Stimulated activated CD8-positive, alpha-beta memory T cell treated with anti-CD3 and anti-CD28 coated beads, Interleukin-15, amount 100 ng/mL, for 48 hours (primary cell): ENCODE measurements at places on chromosomes 1 and 21.
A peak's percentile ranks its signal among the peaks of the same experiment; 100 is the strongest.

DNA sequence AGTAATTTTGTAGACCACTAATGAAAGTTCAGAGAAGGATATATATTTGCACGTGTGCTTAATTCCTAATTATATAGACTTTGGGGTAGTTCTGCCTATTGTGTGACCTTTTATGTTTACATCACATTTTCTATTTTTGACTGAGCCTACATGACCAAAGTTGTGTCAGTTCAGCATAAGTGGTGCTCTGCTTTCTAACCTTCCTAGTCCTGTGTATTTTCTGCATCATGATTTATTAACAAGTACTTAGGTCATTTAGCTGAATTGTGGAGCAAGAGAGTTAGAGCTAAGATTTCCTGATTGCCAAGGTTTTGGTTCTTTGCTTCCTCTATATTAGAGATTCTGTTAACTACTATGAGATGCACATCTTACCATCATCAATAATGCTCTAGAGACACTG lies 176.0 kb downstream of the C1orf21 start:
- DNase-seq, result no peak

GRCh38 chr1:199857108-199857507 lies 170.4 kb upstream of the NR5A2 start:
- DNase-seq, result no peak

DNA sequence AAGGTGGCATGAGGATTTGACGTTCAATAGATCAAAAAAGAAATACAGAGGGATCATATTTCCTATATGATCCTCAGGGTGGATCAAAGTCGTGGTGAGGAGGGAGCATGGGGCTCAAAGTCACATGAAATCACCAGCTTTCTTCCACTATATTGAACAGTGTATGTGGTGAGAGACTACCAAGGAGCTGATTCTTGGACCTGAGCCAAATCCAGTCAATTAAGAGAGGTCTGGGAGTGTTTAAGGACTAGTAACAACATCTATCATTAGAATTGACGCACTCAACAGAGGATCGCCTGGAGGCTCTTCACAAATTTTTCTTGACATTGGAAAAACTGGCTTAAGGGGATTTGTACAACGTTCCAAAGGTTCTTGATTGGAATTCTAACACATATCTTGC lies 267.7 kb upstream of the PROX1 start:
- no peak for DNase-seq

DNA sequence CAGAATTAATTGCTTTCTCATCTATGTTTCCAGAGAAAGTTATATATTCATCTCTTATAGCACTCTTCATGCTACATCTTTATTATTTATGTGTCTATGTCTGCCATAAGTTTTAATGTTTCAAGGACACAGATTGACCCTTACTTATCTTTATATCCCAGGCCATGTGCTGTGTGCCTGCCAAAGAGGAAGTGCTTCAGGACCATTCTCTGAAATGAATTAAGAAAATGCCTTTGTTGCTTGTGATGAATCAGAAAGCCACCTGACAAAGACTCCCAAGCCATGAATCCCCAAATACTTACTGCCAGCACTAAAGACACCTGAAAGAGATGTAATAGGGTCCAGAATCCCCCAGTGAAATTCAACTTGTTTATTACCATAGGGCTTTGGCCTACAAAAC lies 342.1 kb upstream of the C1orf87 start:
- no peak for DNase-seq

DNA sequence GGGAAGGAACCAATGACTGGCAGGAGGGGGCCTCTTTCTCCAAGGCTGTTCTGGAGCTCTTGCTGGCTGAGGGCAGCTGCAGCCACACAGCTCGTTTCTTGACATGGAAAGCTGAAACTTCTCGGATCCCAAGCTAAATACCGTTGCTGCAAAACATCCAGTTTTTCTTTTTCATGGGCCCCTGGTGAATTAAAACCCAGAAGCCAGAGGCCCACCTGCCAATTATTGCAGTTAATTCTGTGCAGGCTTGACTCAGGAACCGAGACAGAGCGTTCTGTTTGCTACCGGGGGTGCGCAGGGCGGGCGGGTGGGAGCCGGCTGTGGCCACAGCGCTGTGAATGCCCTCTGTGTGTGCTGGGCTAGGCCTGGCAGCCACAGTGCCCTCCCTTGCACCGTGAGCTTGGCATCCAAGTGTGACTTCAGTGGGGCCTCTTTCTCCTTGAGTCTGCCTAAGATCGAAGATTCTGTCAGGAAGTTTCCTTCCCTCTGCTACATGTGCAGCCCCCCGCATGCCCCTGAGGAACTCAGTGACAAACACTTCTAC lies 19.9 kb upstream of the KCNE2 start:
- DNase-seq, result no peak

- DNase-seq, result no peak
Observed at GRCh38 chr1:40838045-40838979, 23.9 kb downstream of the CITED4 start.

- DNase-seq, result no peak
Observed at GRCh38 chr1:198246337-198246736, 89.5 kb downstream of the NEK7 start.

- DNase-seq, result peak; percentile 27
Observed at GRCh38 chr21:42145569-42146272, 73.2 kb upstream of the ABCG1 start.

GRCh38 chr1:24857507-24858133 lies 72.5 kb downstream of the RUNX3 start:
- no peak for DNase-seq

DNA sequence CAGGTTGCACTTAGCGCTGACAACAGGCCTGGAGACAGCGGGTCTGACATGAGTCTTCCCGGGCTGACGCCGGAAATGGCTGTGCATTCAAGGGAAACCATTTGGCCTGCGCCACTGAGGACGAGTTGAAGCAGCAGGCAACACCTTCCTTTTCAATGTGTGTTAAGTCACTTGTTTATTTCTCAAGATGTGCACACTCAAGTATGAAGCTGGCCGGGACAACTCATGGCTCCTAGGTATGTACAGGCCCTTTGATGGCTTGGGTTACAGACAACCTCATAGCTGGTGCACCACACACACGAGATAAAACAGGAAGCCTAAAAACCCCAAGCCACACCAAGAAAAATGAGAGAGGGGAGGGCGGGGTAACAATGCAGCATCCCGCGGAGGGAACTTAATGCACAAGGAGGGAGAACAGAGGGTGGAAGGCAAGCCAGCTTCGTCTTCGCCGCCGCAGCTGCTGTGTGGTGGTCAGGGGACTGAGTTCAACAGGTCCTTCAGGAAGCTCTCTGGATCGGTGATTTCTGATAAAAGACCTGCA lies 118.0 kb upstream of the IFFO2 start:
- DNase-seq, result peak; percentile 28

GRCh38 chr1:206923009-206923960 lies 1.5 kb upstream of the FCMR start:
- DNase-seq, result peak; percentile 64
